ENCODE measurements at places on chromosomes 1 and 21. TPM values are rescaled to one million over a fixed set of nuclear protein-coding genes. Genes with fewer than 3 reads are reported as not detected.

DNA sequence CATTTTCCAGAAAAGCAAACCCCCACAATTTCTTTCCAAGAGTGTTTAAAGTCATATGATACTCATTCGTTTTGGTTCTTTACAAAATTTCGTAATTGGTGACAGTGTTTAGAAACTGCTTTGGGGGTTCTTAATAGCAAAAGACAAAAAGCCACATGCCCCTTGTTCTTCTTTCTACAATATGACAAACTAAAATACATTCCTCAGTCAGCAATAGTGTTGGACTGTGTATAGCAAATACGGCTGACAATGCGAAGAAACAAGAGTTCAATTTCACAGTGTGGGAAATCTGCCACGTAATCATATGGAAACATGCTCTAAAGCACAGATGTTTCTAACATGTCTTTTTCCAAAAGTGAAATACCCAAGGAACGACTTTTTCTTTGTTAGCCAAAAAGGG lies 7.6 kb upstream of the IFNAR1 start:
- no peak for ATAC-seq

DNA sequence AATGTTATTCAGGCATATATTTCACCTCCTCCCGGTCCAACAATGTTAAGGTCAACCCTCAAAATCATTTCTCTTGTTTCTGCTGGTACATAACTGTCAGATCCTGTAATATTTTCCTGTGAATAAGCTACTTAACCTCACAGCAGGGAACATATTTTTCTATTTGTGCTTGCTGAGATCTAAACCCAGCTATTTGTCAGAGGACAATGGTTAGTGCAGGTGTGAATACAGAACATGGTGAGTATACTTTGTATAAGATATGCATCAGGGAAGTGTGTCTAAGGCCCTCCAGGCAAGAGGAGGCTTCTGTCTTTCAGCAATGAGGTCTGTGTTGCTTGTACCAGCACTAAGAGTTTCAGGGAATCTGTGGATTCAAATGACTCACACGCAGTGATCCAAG lies 970.6 kb downstream of the NCAM2 start:
- ATAC-seq = no peak

The FCRLB gene
- 0.52 TPM for total RNA-seq

The CFHR2 gene
- total RNA-seq = not detected

- ATAC-seq = no peak
Observed at GRCh38 chr1:52145137-52145536, 3.2 kb downstream of the ZFYVE9 start.

All from motor neuron (in vitro differentiated cells).